Activated CD8-positive, alpha-beta memory T cell treated with anti-CD3 and anti-CD28 coated beads for 4 hours (primary cell): ENCODE measurements at places on chromosomes 2 and 18.

- DNase-seq: no peak
These were observed 491.3 kb downstream of the IRS1 start for GRCh38 chr2:226308323-226308680.

DNA sequence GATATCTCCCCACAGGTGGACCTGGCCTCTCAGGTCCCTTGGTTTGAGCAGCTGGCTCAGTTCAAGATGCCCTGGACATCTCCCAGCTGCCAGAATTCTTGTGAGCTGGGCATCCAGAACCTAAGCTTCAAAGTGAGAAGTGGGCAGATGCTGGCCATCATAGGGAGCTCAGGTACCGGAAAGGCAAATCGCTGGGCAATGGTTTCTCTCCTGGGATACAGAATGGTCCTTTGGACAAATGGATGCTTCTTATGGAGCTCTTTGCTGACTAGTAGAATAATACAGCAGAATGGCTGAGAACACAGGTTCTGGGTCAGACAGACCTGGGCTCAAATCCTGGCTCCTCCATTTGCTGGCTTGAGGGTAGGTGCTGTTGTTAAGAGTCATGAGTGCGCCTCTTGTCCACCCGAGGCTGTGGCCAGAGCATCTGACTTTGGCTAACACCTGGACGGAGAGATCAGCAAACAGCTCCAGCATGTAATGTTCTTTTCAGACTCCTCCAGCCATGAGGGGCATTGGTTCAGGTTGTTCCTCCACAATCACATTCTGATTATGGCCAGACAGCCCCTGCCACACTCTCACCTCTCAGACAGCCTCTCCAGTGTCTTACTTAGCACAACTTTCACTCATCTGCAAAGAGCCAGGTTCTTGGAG lies 7.5 kb downstream of the ABCG8 start:
- DNase-seq: no peak

- no peak for DNase-seq
These were observed 242.6 kb upstream of the KCNJ3 start for GRCh38 chr2:154455866-154456265.

DNA sequence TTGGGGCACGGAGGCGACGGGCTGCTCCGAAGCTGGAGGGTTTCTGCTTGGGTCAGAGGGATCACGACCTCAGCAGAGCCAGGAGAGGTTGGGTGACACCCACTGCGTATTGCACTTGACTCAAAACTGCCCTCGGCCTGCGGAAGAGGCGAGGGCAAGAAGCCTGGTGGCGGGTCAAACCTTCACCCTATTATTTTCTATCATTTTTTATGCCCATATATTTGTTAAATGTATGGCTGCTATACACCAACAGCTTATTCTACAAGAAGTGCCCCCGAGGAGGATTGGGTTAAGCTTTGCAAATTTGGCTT lies 12.6 kb upstream of the SATB2 start:
- DNase-seq: no peak

- DNase-seq: no peak
These were observed 123.2 kb upstream of the BCL2L11 start for GRCh38 chr2:110997331-110998045.

DNA sequence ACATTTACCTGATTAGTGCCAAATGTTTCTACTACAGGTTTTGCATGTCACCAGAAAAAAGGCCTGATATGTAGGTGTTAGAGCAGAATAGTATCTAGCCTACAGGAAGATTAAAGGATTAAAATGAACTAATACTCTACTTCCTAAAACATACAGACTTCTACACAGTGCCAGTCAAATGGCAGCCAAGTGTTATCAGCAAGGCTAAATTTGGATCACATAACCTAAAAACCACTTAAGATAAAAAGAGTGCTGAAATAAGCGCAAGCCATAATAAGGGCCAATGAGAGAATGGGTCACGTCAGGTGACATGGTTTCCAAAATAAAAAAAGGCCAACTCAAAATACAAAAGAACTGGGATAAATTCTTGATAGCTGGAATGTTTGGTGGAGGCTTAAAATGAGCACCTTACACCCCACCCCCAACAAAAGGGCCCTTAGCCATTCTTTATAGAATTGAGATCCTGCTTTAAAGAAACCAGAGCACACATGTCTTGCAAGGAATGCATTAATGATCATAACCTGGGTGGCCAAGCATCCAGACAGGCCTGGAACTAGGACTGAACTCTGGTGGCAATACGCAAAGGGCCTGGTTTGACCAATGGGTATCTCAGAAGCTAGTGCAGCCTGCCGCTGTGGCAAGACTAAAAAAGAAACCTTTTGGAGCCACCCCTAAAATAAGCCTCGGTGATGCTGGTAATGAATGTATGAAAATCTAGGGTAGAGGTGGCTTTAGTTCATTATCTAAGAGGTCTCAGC lies 32.4 kb downstream of the IRS1 start:
- DNase-seq: no peak

DNA sequence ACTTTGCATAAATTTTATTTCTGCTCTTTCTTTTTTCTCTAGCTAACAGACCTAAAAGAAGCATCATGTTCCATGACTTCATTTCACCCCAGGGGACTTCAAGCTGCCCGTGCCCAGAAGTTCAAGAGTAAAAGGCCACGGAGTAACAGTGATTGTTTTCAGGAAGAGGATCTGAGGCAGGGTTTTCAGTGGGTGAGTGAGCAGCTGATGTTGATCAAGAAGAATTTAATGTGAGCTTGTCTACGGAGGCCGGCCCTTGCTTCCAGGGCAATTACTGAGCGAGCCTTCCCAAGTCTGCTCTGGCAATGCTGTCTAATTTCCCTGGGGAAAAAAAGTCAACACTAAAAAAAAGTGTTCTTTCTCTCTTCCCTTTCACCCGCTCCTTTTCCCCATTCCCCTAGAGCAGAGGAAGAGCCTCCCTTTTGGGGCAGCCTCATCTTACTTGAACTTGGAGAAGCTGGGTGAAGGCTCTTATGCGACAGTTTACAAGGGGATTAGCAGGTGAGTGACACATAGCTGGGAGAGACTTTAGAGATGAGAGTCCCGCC lies 1.2 kb downstream of the CDK15 start:
- DNase-seq: no peak

- DNase-seq: no peak
These were observed 124.0 kb upstream of the CAVIN2 start for GRCh38 chr2:191970867-191971266.
